ENCODE measurements at places on chromosomes 13 and 19.

DNA sequence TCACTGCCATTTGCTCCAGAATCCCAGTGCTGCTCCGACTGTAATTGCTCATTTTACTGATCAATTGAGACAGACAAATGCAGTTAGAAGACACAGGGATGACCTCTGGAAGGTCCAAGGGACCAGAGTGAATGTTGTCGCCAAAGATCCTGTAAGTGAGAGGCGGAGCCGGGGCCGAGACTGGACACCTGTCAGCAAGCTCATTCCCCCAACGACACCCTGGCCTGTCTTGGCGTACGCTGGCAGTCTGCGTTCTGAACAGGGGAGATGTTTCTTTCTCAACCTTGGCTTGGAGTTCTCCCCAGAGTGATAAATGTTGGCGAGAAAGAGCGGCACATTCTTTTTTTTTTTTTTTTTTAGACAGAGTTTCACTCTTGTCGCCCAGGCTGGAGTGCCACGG lies 24.2 kb downstream of the GADD45B start:
- no peak for DNase-seq

DNA sequence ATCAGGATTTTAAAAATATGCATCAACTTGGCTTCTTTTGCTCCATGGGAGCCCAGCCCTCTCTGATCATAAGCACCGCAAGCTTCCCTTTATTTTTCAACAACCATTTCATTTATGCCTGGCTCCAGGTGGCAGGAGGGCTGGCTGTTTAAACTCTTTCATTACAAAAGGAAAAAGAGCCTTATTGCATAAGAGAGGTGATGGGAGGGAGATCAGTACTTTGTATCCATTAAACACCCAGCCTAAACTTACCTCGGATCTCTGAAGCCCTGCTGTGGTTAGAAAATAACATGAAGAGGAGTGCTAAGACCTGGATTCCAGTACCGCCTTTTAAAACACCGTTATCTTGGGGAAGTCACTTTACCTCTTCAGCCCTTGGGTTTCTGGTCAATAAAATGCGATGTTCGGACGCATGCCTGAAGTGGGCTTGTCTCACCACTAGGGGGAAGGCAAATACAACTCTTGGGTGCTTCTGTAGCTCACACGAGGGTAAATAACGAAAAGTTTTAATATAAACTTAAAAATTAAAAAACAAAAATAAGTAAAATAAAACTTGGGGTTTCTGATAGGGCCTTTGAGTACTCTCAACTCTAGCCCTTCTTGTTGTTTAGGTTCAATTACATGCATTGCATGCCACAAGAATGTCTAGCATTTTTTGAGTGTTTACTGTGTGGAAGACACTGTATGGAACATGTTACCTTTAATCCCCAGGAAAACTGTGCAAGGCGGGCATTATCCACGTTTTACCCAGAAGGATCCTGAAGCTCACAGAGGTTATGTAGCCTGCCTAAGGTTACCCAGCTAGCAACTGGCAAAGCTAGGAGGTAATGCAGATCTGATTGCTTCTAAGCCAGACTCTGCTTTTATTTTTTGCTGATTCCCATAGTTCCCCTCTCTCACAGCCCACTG lies 240.3 kb downstream of the LMO7 start:
- DNase-seq: peak; percentile 21

- DNase-seq: no peak
These were observed 112.5 kb upstream of the KL start for GRCh38 chr13:32903720-32904119.

DNA sequence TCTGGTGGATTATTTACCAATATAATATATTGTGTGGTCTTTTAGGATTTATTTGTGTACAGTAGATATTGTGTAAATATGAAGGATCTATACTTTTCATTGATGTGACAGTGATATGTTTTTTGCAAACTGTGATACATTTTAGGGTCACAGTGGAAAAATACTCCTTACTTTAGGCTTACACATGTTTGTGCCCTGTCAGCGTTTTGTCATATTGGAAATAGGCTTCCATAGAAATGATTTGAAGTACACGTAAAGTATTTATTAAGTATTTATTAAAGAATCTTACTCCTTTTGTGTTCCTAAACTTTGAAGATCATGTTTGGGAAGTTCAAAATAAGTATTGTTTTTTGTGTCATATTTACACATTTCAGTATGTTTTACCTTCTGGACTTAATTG lies 5.0 kb downstream of the ZNF808 start:
- no peak for DNase-seq

GRCh38 chr19:51079481-51080110 lies 3.1 kb downstream of the KLK14 start:
- no peak for DNase-seq

DNA sequence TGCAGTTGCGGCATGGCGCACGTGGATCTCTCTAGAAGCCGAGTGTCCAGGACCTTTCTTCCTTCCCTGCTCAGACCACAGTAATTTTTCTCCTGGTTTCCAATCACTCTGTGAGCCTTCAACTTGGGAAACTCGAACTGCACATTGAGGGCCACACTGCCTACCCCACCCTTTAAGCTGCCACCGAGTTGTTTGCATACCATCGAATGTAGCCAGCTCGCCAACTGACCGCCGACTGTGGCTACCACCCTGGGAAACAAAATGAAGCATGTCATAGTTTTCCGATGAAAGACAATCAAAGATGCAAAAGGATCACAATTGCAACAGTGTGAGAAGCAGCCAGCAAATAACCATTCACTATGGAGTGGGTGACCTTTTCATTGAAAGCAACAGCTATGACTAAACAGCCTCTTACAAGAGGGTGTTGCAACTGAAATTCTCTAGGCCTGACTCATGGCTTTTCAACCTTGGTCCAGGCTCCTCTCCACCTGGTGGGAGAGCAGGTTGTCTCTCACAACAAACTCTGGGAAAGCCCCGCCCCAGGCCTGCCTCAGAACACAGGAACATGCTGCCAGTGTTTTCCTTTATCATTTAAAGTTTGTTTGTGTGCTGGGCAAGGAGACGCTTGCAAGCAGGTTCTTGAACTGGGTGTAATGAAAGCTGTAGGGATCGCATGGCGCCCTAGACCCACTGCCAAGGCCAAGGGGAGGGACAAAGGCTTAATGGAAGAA lies 141.7 kb upstream of the SERP2 start:
- DNase-seq: peak; percentile 8

GRCh38 chr19:38848299-38849146 lies 1.3 kb downstream of the HNRNPL start:
- DNase-seq: no peak

DNA sequence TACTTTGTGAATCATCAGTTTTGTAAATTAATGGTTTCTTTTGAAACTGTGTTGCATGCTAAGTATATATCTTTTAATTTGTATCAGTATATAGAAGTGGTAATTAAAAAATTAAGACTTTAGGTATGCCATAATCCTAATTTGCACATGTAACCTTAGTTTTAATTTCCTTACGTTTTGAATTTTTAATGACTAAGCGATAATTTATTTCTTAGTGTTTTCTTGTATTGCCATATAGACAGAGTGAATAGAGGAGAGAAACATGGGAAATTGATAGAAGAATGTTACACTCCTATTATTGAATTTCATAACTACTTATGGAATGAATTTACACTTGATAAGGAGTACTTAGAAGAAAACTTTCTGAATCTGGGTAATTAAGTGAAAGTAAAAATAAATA lies 29.5 kb downstream of the LPAR6 start:
- no peak for DNase-seq

DNA sequence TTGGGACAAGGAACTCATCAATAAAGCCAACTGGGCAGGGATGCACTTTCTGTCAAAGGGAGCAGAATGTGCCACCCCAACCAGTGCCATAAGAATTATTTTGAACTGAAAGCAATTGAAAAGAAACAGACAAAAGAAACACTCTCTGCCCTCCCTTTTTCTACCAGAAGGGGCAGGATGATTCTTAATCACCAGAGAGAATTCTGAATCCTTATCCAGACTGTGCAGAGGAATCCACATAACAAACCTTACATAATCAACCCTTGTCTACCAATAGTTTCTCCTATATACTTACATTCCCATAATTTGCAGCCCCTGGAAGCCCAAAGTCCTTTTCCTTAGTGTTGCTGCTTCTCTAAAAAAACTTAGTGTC lies 520.7 kb upstream of the NBEA start:
- DNase-seq: no peak

GRCh38 chr13:33806470-33807248 lies 11.3 kb upstream of the RFC3 start:
- DNase-seq: no peak

- no peak for DNase-seq
These were observed 208.2 kb downstream of the ITGBL1 start for GRCh38 chr13:101660711-101661110.

DNA sequence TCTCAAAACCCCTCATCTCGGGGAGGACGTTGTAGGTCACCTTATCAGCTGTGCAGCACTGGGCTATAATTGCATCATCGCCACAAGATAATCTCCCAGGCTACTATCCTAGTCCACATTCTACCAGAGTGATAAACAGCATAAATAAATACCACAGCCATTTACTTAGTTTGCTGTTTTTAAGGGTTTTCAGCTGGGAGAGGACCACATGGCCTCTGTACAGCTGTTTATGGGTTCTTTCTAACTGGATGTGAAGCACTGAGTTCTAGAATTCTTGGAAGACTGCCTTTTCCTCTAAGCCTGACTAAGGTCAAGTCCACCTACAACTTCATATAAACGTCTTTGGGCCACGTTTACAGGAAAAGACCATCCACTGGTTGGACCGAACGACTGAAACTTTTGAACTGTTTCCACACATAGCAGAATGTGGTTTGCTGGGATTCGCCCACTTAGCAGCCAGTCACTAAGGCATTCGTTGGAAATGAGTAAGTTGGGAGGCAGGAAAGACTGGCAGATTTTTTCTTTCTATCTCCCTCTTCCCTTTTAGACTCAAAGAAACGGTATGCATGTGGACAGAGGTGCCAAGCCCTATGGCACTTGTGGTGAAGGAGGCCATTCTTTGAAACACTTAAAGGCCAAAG lies 752.5 kb upstream of the SGCG start:
- DNase-seq: no peak

DNA sequence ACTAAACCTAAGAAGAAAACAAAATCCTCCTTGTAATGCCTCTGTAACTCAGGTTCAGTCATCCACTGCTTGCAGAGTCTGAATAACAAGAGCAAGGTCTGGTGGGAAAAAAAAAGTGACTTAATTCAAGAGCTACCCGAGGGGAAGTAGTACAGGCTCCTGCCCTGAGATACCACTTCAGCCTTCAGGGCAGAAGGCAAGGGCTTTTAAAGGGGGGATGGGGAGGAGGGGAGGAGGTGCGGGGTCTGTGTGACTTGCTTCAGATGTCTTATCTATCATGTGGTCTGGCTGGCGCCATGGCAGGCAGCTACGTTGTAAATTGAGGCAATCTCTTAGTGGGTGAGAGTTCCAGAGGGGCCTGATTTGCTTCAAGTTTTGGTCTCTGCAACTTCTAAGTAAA lies 66.7 kb downstream of the LRRC63 start:
- no peak for DNase-seq

DNA sequence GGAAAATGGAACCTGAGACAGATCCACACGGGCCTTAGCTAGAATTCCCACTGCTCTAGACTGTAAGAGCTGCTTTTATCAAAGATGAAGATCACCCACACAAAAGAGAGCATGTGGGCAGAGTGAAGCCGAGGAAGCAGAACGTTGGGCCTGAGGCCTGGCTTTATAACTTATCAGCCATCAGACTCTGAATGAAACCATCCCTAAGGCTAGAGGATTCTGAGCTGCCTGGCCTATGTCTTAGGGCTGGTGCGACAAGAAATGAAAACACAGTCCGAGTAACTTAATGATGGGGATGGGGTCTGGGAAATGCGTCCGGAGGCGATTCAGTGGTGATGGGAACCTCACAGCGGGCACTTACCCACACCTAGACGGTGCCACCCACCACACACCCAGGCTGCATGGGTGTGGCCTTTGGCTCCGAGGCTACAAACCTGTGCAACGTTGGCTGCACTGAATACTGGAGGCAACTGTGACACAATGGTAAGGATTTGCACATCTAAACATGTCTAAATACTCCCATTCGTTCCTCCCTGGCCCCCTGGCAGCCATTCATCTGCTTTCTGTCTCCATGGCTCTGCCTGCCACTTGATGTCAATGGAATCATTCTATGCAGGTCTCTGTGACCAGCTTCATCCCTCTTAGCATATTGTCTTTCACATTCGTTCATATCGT lies 62.0 kb downstream of the SLC15A1 start:
- DNase-seq: no peak

GRCh38 chr13:90049989-90050671 lies 1297.4 kb upstream of the MIR17HG start:
- DNase-seq: no peak

GRCh38 chr19:5450482-5451126 lies 4.6 kb upstream of the ZNRF4 start:
- DNase-seq: no peak

- no peak for DNase-seq
These were observed 13.8 kb downstream of the MAP1S start for GRCh38 chr19:17733127-17733526.

GRCh38 chr19:11306337-11306736 lies 10.4 kb downstream of the TSPAN16 start:
- DNase-seq: no peak

DNA sequence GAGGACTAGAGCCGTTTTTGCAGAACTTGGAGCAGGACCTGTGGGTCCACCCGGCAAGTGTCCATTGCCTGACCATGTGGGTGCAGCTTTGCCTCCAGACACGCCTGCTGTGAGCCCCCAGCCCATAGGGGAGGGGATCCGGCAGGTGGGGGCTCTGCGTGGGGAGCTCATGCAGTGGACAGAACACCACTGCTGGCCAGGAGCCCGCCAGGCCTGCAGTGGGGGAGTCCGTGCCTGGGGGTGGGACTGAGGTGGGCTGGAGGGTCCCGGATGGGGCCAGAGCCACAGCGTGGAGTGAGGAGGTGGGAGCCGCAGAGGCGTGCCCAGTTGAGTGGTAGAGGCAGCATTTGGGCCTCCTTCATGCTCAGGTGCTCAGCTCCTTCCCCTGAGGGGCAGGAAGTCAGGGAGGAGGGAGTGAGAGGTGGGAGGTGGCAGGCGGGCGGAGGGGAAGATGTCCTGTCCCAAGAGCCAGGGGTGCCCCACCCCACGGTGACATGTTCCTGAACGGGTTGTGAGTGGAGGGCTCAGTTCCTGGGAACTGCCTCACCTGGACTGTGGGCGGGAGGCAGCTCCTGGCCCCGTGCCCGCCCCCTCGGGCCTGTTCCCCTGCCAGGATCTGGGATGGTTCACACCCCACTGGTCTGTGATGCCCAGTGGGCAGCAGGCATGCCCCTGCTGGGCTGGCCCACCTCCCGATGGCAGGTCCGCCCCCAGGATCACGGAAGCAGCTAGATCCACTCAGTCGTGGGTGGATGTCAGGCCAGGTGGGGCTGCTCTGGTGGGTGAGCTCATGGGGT lies 8.8 kb downstream of the ADAT3 start:
- no peak for DNase-seq

DNA sequence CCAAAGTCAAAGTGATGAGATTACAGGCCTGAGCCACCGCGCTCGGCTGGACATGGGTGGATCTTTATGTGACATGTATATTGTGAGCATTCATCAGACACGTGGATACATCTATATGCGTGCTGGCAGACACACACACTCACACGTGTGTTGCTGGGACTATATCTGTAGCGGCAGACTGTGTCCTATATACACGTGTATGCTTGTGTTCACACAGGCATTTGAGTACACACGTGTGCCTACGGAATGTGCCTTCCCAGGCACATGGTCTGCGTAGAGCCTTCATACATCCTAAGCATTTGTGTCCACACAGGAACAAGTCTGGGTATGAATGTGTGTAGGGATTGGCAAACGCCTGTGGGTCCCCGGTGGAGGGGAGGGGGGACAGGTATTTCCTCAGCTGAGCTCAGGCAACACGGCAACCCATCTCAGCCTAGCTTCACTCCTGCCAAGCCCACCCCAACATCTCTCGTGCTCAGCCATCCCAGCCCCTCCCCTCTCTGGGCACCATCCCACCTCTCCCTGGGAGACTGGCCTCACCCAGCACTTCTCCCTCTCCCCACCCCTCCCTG lies 2.6 kb downstream of the UNC13A start:
- DNase-seq: no peak
